ENCODE measurements at places on chromosomes 16 and 17. TPM values are rescaled to one million over a fixed set of nuclear protein-coding genes. Genes with fewer than 3 reads are reported as not detected.

TEX14 gene
- total RNA-seq: 0.19 TPM

KRT13 gene
- 2.8 TPM for total RNA-seq

PAM16 gene
- total RNA-seq: 46.8 TPM

INCA1 gene
- 0.88 TPM for total RNA-seq

CA7 gene
- not detected for total RNA-seq

MSLN gene
- 7.6 TPM for total RNA-seq

SYCE1L gene
- 0.12 TPM for total RNA-seq

C16orf92 gene
- not detected for total RNA-seq

ALOX15B gene
- total RNA-seq: not detected

ZP2 gene
- total RNA-seq: not detected

PLXDC1 gene
- 2.1 TPM for total RNA-seq

PSME3IP1 gene
- total RNA-seq: 232 TPM

HBQ1 gene
- not detected for total RNA-seq

GRCh38 chr16:4892361-4893102, 44.4 kb downstream of the PPL start:
- peak; percentile 19 for DNase-seq

DNA sequence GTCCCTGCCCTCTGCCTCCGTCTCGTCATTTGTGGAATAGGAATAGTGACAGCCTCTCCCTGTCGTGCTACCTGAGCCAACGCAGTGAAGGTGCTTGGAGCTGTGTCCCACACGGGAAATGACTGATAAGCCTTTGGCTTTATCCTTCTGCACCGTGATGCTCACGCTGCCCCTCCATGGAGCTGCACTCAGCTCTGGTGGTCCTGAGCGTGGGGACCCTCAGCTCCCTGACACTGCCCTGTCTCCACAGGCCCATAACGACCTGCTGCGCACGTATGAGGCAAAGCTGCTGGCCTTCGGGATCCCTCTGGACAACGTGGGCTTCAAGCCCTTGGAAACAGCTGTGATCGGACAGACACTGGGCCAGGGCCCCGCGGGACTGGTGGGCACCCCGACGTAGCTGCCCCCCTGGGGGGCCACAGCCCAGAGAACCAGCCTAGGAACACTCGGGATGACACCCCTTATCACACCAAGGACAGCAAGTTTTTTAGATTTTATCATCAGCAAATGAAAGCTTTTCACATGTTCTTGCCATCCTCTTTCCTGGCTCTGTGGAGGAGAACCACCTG, 23.8 kb upstream of the DBNDD1 start:
- no peak for DNase-seq

- DNase-seq: no peak
Observed at GRCh38 chr17:62892061-62892675, 73.9 kb upstream of the TANC2 start.

DNA sequence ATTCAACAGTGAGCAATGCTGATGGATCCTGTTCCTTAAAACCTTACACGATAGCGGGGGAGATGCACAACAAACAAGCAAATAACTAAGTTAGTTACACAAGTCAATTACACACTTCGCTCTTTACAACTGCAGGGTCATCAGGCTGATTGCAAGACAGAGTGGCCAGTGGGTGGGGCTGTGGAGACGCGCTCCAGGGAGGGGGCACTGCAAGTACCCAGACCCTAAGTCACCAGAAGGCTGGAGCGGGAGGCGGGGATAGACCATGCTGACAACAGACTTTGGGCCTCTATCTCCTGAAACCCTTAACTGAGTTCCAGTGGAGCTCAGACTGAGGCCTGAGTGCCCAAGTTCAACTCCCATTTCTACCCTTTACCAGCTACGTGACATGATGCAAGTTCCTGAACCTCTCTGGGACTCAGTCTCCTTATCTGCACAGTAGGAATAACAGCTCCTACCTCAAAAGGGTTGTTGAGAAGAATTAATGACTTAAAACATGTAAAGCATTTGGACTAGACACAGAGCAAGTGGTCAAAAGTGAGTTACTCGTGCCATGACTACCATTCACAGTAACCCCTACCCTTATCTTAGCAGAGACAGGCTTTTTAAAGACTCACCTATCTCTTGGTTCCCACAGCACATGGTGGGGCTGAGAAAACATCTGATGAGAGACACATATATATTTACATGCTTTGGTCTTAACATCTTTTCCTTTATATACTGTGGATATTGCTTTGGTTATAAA, 10.4 kb downstream of the CPPED1 start:
- no peak for DNase-seq

- no peak for DNase-seq
Observed at GRCh38 chr16:85170066-85170491, 57.8 kb upstream of the CIBAR2 start.

DNA sequence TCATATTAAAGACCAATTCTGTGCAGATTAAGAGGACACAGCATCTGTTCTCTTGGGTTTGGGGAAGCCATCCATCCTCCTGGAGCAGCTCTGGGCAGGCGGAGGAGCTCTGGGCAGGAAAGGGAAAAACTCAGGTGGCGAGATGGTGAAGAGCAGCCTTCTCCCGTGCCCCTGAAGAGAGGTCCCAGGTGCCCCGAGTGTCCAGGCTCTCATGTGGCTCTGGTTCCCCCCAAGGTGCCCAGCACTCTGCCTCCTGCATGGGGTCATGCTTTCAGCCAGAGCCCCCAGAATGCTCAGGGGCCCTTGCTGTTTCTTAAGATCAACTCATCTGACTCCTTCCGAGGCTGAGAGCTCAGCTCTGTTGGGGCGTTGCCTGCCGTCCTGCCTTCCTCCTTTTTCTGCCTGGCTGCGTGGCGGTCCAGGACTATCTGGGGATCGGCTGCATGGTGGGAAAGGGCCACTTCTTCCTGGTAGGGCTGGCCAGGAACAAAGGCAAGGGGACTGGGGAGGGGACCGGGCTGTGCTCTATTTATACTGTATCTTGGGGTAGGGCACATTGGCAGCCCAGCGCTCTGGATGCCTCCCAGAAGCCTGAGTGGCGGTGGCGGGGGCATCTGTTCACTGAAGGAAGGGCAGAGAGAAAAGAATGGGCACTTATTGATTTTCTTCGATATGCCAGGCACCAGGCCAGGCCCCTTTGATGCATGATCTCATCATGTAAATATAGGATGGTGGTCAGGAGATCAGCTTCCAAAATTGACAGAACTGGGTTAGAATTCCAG, 103.2 kb upstream of the SDK2 start:
- DNase-seq: no peak

GRCh38 chr17:42317266-42317845, 29.1 kb downstream of the STAT5A start:
- DNase-seq: no peak

GRCh38 chr17:2049333-2050299, 5.3 kb upstream of the HIC1 start:
- no peak for DNase-seq

- DNase-seq: no peak
Observed at GRCh38 chr17:64386412-64387144, 4.1 kb downstream of the PECAM1 start.

- no peak for DNase-seq
Observed at GRCh38 chr17:56975656-56976055, 2.3 kb upstream of the SCPEP1 start.

DNA sequence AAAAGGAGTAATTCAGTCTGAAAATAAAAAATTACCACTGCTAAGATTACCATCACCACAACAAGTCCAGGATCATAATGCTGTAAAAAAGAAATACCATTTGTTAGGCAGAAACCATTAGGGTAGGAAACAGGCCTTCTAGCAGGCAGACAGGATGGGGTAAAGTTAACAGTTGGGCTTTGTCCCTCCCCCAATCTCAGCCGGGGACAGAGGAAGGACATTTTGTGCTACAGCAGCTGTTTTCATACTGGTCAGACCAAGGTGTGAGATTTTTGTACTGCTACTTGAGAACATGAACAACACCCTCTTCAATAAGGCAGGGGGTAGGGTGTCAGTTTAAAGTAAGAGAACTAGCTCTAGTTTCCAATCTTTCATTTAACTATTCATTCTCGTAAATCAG, 49.2 kb upstream of the ITGA2B start:
- DNase-seq: no peak

DNA sequence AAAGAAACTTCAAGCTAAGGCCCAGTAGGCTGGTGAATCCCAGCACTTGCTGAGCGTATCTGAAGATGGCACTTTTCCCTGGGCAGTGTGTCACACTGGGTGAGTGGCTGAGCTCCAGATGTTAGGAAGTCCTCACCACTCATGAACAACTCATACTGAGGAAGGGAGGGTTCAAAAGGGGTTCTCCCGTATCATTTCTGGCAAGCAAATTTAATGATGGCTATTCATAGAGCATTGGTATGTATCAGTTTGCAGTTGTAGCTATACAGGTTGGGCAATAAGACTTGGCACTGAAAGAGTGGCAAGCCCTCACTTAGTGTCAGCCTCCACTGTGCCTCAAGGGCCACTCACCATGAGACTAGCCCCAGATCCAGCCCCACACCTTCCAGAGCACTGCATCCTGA, 10.7 kb downstream of the GFOD2 start:
- DNase-seq: no peak

DNA sequence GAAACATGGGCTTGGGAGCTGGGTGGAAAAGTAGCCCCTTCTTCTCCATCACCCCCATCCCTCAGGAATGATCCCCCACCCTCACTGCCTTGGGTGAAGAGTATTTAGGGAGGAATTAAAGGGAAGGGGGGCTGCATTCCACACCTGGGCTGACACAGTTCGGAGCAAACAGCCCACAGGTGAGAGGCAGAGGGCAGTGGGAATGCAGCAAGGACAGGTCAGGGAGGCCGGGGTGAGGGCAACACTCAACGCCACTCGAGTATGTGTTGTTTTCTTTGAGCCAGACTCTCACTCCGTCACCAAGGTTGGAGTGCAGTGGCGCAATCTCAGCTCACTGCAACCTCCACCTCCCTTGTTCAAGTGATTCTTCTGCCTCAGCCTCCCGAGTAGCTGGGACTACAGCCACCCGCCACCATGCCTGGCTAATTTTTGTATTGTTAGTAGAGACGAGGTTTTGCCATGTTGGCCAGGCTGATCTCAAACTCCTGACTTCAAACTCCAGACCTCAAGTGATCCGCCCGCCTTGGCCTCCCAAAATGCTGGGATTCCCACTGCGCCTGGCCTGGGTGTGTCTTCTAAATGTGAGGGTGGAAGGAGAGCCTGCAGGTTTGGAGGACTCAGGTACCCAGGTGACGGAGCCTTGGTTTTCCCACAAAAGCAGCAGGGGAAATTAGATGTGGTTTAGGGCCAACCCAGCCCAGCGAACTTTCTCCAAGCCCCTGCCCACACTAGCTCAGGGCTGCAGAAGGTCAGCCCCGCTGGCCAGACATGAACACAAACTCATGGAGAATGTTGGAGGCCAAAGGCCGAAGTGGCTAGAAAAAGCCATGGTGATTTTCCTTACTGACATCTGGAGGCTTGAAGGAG, 21.2 kb upstream of the ITGA3 start:
- no peak for DNase-seq

DNA sequence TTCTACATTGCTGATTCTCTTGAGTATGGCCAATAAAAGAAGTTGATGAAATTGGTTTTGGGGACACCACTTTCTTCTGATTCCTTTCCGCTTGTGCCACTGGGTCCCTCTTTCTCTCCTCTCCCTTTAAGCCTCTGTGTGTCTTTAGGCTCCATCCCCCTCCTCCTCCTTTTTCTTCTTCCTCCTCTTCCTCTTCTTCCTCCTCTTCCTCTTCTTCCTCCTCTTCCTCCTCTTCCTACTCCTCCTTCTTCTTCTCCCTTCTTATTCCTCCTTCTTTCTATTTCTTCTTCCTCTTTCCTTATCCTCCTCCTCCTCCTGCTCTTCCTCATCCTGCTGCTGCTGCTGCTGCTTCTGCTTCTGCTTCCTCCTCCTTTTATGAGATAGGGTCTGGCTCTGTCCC, 93.7 kb downstream of the CHD9NB start:
- no peak for DNase-seq

GRCh38 chr17:62075308-62075815, 10.3 kb upstream of the MED13 start:
- peak; percentile 79 for DNase-seq

GRCh38 chr16:73778887-73779286, 517.7 kb upstream of the PSMD7 start:
- no peak for DNase-seq

DNA sequence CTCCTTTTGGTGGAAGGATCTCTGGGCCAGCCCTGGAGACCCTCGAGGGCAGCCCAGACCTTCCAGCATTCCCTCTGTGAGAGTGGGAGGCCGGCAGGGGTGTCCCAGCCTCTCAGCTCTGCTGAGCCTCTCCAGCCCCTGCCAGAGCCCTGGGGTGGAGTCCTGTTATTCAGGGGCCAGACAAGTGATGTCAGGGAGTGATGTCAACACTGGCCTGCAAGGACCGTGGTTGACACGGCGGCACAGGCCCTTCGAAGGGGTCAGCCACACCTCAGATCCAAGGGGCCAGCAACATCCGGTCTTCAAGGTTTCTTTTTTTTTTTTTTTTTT, 231.2 kb downstream of the KATNIP start:
- DNase-seq: no peak

DNA sequence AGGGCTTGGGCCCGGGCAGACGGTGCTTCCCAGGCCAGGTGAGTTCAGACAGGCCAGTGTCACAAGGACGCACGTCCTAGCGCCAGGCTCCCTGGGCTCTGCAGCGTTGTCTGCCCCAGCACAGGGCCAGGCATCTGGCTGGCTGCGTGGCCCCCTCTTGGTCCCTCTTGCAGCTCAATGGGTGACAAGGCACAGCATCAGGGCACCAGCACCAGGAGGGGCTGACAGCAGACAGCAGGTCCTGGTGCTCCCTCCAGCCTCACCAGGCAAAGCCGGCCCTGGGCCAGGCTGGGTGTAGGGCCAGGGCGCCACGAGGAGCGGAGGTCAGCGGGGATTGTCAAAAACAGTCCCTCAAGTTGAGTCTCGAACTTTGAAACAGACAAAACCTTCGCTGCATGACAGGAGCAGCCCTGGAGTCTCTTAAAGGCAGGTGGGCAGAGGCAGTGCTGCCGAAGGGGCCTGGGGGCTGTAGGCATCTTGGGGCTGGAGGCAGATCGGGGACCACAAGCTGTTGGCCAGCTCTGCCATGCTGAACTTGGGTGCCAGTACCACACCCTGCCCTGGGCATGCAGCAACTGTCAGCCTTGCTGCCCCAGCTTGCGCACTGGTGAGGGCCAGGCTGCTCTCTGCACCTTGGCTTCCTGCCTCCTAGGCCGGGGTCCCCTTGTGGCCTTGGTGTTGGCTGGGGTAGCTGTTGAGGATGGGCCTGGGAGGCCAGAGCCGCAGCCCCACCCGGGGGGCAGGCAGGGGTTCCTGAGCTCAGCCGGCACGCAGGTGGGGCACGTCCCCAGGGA, 48.8 kb downstream of the PRMT7 start:
- DNase-seq: no peak

DNA sequence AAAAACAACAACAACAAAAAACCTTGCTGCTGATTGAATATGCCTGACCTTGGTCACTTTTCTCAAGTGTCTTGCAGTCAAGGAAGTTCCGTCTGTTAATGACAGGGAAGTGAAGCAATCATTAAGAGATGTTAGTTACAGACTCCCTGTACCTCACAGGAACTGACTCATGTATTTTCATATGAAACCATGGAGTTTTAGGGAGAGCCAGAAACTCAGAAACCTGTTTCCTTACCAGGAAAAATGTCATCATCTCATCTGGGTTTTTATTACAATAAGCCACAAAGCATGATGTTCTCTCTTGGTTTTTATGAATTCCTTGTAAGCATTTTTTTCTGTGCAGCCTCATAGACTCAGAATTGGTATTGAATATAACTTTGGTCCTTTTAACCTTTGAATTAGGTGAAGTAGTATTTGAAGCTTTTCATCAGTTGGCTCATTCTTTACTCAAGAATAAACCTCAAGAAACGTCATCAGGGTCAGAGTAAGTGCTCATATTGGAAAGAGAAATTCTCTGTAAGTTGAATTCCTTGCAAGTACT, 10.3 kb downstream of the LYRM1 start:
- DNase-seq: peak; percentile 88

- no peak for DNase-seq
Observed at GRCh38 chr17:38825762-38826247, 684 bp upstream of the CWC25 start.

- peak; percentile 94 for DNase-seq
Observed at GRCh38 chr16:86836503-86837129, 258.3 kb downstream of the FOXL1 start.
